ENCODE measurements at places on chromosomes 5 and 9.

DNA sequence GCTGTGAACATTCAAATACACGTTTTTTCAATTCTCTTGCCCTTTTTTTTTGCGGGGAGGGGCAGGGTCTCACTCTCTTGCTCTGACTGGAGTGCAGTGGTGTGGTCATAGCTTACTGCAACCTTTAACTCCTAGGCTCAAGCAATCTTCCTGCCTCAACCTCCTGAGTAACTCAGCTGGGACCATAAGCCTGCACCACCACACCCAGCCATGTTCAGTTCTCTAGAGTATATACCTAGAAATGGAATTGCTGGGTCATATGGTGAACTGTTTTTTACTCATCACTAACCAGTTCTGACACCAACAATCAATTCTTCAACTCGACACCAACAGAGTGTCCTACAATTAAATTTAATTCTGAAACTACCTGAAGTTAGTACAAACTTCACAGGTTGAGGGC is 85.5 kb upstream of the ZNF169 start:
- no peak for DNase-seq

GRCh38 chr9:4080921-4081895 is 218.7 kb downstream of the GLIS3 start:
- no peak for DNase-seq

GRCh38 chr9:124593200-124593599 is 86.0 kb upstream of the NR5A1 start:
- no peak for DNase-seq

DNA sequence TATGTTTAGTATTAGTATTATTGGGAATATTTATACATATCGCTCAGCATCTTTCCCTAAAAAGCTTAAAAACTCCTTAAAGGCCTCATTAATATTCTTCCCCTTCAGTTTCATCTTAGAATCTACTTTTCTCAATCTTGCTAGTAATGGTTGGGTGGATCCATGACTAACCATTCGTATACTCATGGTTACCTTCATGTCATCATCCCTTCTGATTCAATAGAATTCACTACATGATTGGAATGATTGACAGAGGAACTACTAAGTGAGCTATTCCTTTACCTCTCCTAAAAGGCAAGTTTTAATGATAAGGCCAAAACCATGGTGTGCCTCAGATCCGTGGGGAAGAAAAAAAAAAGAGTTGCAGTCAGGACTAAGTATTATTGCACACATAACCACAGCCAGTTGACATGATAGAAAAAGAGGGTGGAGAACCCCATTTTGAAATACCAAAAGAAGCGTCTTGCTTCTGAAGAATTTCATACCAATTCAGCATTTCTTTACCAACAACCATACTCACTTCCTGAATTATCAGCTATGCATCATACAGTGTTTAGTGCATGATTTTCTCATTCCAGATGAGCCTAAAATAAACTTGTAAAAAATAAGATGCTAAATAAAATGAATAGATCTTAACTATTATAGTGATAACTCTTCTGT is 624.6 kb downstream of the PDE4D start:
- no peak for DNase-seq
